ENCODE measurements at places on chromosomes 12 and 14. TPM values are rescaled to one million over a fixed set of nuclear protein-coding genes. Genes with fewer than 3 reads are reported as not detected.

- H3K36me3 ChIP-seq: peaks cover 30% of the 10 kb centered on the region
- DNase-seq: no peak
- no peaks in the 10 kb centered on the region for H3K27me3 ChIP-seq
- H3K4me3 ChIP-seq: no peak overlapping the region
Observed at GRCh38 chr12:108570743-108571608, 8.6 kb downstream of the ISCU start.

- peaks cover 10% of the 10 kb centered on the region for H3K4me1 ChIP-seq
- H3K27ac ChIP-seq: no peak overlapping the region
- H3K27me3 ChIP-seq: peaks cover 2% of the 10 kb centered on the region
- DNase-seq: no peak
- peaks cover 2% of the 10 kb centered on the region for H3K36me3 ChIP-seq
Observed at GRCh38 chr12:12665194-12665593, 30.8 kb downstream of the GPR19 start.

GRCh38 chr12:41576925-41577324, 388.8 kb downstream of the PDZRN4 start:
- no peak for DNase-seq
- no peak overlapping the region for H3K27ac ChIP-seq
- no peaks in the 10 kb centered on the region for H3K36me3 ChIP-seq

DNA sequence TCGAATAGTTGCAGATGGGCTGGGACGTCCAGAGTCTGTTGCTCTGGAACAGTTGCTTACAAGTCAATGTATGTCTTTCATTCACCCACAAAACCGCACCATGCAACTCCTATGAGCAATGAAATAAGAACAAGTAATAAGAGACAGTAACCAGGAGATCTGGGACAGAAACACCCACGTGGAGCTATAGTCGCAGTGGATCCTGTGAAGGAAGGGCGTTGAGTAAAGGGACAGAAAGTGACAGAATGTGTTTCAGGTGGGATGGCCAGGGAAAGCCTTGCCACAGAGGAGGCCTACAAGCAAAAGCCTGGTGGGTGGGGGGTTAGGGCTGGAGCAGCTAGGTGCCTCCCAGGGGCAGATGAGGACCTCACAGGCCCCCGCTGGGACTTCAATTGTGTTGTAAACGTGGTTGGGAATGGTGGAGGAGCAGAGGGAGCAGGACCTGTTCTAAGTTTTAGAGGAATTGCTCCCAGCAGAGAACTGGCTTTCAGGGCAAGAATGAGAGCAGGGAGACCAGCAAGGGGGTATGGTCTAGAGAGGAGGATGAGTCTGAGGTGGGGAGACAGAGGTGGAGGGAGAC, 86.7 kb upstream of the FZD10 start:
- no peaks in the 10 kb centered on the region for H3K4me1 ChIP-seq
- no peaks in the 10 kb centered on the region for H3K36me3 ChIP-seq
- no peak overlapping the region for H3K27ac ChIP-seq
- no peaks in the 10 kb centered on the region for H3K27me3 ChIP-seq
- DNase-seq: no peak

GRCh38 chr12:69464428-69464827, 5.8 kb upstream of the FRS2 start:
- peaks cover 12% of the 10 kb centered on the region for H3K4me1 ChIP-seq
- H3K4me3 ChIP-seq: no peak overlapping the region
- no peak for DNase-seq

DNA sequence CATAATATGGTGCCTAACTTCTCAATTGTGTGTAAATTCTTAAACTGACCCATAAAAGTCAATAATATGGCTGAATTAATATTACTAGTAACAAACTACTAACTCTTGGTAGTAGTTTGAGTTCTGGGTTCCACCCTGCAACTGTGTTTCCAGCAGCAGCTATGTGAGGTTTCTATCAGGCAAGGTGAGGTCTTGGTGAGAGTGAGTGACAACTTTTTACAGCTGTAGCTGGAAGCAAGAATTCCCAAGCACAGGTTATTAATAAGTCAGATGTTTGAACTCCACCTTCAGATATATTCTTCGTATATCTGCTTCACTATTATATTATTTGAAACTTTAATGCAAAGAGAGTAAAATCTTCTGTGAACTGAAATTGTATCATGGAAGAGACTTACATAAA, 43.8 kb downstream of the MAP4K5 start:
- no peak overlapping the region for H3K27ac ChIP-seq
- peaks cover 2% of the 10 kb centered on the region for H3K36me3 ChIP-seq
- H3K4me1 ChIP-seq: no peaks in the 10 kb centered on the region
- no peaks in the 10 kb centered on the region for H3K27me3 ChIP-seq

DNA sequence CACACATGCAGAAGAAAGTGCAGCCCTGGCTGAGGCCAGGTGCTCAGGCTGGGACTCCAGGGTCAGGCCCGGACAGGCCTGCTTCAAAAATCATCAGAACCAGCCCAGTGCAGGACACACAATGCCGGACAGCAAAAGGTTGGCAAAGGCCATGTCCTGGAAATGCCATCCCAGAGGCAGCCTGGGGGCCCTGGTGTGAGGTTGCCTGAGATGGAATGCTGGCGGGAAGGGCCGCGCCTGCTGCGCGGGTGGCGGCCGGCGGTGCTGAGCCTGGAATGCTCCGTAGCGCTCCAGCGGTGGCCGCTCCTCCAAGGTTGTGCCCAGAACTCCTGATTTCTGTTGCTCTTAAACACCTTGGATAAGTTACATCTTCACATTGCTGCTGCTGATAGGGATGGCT, 21.7 kb upstream of the CRIP2 start:
- no peak overlapping the region for H3K27ac ChIP-seq
- no peak overlapping the region for H3K4me3 ChIP-seq
- no peaks in the 10 kb centered on the region for H3K27me3 ChIP-seq
- DNase-seq: no peak

DNA sequence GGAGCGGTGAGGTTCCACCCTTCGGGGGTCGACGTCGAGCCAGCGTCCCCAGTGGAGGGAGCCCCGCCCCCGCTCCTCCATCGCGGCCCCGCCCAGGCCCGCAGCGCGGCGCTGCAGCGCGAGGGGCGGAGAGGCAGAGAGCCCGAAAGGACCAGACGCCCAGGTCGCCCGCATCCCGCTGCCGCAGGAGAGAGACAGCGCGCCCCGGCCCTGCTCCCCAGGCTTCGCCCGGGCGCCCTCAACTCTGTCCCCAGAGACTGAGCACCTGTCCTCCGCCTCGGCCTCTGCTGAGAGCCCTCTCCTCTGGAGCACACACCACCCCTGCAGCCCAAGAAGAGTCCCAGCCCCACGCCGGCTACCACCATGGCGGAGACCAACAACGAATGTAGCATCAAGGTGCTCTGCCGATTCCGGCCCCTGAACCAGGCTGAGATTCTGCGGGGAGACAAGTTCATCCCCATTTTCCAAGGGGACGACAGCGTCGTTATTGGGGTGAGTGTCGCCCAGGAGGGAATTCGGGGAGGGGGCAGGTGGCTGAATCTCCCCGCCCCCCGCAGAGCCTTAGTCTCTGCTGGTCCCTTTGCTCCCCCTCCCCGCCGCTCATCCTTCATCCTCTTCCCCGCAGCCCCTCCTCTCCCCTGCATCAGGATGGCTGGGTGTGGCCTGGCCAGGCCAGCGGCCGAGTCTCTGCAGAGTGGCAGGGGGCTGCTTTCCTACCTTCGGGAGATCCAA, at the start of gene KIF5A:
Gene KIF5A, plus strand, starts transcription at position 136 of the 732 bp plus-strand sequence. Its CDS starts 228 bp downstream, at position 364.
- peaks cover 35% of the 10 kb centered on the region for H3K4me1 ChIP-seq
- peak; percentile 60 for DNase-seq
- H3K4me3 ChIP-seq: peak within 1 kb of the TSS; percentile 75
- H3K36me3 ChIP-seq: peaks cover 2% of the 10 kb centered on the region

DNA sequence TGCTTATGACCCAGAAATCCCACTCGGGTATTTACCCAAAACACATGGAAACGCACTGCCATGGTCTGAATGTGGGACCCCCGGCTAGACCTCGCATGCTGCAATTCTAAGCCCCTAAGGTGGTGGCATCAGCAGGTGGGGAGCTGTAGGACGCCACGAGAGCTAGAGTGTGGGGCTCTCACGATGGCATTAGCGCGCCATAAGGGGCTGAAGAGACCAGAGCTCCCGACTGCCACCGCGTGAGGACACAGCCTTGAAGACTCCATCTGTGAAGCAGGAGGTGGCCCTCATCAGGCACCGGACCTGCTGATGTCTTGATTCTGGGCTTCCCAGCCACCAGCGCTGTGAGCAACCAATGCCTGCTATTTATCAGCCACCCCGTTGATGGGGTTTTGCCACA, 40.3 kb downstream of the RIMBP2 start:
- DNase-seq: no peak
- no peaks in the 10 kb centered on the region for H3K36me3 ChIP-seq

DNA sequence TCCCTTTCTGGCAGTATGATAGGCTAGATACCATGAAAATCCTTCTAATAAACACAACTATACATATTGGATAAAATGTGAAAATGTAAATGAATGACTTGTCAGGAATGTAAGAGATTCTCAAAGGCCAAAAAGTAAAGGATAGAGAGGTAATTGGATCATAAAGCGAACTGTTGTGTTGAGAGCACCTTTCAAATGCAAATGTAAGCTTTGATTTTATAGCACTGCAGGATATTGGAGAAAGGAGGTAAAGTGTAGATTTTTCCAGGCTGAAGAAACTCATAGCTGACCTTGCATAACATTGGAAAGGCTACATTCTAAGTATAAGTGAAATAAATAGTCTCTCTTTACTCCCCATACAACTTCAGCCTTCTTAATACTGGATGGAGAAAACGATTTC, 54.0 kb downstream of the PTPRB start:
- no peak overlapping the region for H3K27ac ChIP-seq
- DNase-seq: no peak
- no peaks in the 10 kb centered on the region for H3K36me3 ChIP-seq
- H3K4me1 ChIP-seq: no peaks in the 10 kb centered on the region
- H3K4me3 ChIP-seq: no peak overlapping the region

GRCh38 chr12:110543252-110543959, 39.7 kb downstream of the PPTC7 start:
- peaks cover 44% of the 10 kb centered on the region for H3K4me1 ChIP-seq
- H3K4me3 ChIP-seq: no peak overlapping the region
- H3K27me3 ChIP-seq: no peaks in the 10 kb centered on the region
- DNase-seq: no peak
- peak overlapping the region; percentile 72 for H3K27ac ChIP-seq
- H3K36me3 ChIP-seq: peaks cover 49% of the 10 kb centered on the region

DNA sequence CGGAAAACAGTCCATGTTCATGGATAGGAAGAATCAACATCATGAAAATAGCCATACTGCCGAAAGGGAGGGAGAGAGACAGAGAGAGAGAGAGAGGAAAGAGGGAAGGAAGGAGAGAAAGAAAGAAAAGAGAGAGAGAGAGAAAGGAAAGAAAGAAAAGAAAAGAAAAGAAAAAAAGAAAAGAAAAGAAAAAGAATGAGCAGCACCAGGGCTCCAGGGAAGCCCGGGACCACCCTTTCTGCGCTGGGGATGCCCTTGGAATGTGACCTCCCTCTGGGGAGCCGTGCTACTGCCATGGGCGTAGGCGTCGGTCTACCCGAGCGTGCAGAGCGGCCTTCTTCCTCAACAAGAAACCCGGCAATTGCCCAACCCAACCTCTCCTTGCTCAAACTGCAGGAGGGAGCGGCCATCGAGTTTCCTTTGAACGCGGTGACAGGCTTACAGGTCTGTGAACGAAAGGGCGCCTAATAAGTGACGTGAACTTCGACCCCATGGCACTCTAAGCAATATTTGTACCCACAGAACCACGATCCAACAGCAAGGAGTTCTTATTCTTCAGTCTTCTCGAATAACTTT, 16.9 kb downstream of the OR6S1 start:
- H3K36me3 ChIP-seq: peaks cover 10% of the 10 kb centered on the region
- H3K4me3 ChIP-seq: peak overlapping the region; percentile 77
- H3K27ac ChIP-seq: peak overlapping the region; percentile 87
- peaks cover 78% of the 10 kb centered on the region for H3K4me1 ChIP-seq

DNA sequence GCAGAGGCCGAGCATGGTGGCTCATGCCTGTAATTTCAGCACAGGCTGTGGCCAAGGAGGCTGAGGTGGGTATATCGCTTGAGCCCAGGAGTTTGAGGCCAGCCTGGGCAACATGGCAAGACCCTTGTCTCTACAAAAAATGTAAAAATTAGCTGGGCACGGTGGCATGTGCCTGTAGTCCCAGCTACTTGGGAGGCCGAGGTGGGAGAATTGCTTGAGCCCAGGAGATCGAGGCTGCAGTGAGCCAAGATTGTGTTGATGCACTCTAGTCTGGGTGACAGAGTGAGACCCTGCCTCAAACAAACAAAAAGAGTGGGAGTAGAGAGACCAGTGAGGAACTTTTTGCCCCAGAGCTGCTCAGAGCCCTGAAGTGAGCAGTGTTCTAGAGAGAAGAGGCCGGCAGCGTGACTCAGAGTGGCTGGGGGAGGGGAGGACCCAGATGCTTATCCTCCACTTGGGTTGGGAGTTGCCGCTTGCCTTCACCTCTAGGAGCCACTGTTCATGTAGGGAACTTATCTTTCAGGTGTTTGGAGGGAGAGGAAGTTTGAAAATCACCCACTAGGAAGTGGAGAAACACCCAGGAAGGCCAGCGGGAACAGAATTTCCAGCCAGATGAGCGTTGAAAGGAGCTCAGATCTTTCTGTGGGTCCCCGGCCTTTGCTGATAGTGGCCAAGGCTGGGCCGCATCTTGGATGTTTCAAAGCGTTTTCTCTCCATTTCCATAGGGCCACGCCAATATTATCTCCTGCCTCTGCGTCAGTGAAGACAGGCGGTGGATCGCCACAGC, 15.3 kb downstream of the CFAP251 start:
- H3K36me3 ChIP-seq: peaks cover 2% of the 10 kb centered on the region
- H3K4me3 ChIP-seq: no peak overlapping the region
- H3K27ac ChIP-seq: no peak overlapping the region
- DNase-seq: no peak
- peaks cover 5% of the 10 kb centered on the region for H3K4me1 ChIP-seq

- peaks cover 35% of the 10 kb centered on the region for H3K4me1 ChIP-seq
- H3K36me3 ChIP-seq: peaks cover 38% of the 10 kb centered on the region
- H3K27ac ChIP-seq: no peak overlapping the region
- DNase-seq: no peak
- H3K27me3 ChIP-seq: no peaks in the 10 kb centered on the region
Observed at GRCh38 chr14:99440278-99440677, 40.4 kb downstream of the SETD3 start.

DNA sequence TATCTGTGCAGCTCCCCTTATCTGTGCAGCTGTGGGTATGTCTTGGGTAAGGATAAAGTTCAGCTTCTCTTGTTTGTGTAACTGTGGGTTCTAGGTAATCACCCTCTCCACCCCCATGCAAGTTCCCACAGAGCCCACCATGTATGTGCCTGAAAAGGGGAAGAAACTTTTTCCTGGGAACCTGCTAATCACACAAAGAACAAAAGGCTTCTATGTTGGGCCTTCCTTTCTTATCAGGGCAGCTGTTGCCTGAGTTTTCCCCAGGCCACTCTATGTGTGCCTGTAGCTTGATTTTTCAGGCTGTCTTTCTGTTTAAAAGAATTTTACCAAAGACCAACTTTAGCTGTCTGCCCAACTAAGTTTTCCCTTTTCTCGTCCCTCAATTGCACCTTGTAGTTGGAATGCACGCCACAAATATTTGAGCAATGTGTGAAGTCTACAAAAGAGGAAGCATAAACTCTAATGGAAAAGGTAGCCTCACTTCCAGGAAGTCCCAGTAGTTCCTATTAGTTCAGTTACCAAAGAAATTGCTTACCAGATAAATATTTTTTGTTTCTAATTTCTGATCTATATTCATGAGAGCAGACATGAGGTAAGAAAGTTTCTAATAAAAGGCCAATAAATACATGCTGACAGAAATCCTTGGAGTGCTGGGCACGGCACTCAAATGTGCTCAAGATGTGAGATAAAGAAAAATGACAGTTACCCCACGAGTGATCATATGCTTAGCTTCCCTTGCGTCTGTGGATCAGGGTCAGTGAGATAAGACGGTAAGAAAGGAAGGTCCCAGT, 2.7 kb upstream of the GALC start:
- peaks cover 4% of the 10 kb centered on the region for H3K36me3 ChIP-seq
- no peak for DNase-seq
- H3K27ac ChIP-seq: peak overlapping the region; percentile 86
- peaks cover 57% of the 10 kb centered on the region for H3K4me1 ChIP-seq

Gene TNFAIP2
- total RNA-seq: 2.4 TPM

Gene GPR135
- 1.6 TPM for total RNA-seq

Gene IL22
- total RNA-seq: 3.4 TPM

Gene CARMIL3
- total RNA-seq: 3.4 TPM

Gene CYP27B1
- total RNA-seq: 9.9 TPM

Gene PPFIA2
- not detected for total RNA-seq
